ENCODE measurements at places on chromosomes 11 and 22. TPM values are rescaled to one million over a fixed set of nuclear protein-coding genes. Genes with fewer than 3 reads are reported as not detected.

The PKDREJ gene
- total RNA-seq = not detected

DNA sequence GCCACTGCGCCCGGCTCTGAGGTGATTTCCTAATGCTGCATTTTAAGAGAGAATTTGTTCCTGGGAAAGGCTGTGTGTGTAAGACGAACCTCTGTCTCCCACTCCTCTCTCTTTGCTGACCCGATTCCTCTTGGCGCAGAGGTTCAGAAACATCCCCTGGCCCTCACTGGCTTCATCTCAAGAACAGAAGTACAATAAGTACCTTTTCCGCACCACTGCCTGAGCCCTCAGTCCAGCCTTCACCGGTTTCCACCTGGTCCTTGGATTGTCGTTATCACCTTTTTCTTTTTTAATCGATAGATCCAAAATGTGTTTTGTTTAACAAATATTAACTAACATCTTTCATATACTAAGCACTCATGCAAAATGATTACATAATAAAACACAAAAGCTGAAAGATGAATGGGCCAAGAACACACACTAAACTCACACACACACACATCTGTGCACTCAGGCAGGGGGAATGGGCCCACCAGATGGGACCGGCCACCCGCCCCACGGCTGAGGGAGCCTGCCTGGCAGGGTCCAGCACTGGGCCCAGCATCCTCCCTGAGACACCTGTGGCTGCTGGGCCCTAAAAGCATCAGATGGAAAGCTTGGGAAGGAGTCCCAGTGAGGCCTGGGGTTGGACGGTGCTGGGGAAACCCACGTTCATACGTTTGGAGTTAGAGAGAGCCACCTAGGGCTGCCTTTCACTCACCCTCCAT is 50.4 kb upstream of the A4GALT start:
- DNase-seq = no peak

The FOLR3 gene
- not detected for total RNA-seq

- DNase-seq = no peak
Measured at GRCh38 chr11:45517171-45517770, 148.2 kb downstream of the CHST1 start.

- no peak for DNase-seq
Measured at GRCh38 chr11:40281052-40281580, 1178.3 kb downstream of the LRRC4C start.

The EIF3L gene
- total RNA-seq = 518 TPM

- DNase-seq = no peak
Measured at GRCh38 chr11:133545199-133545803, 13.0 kb upstream of the OPCML start.

The OR8A1 gene
- not detected for total RNA-seq

The AQP11 gene
- total RNA-seq = 0.22 TPM

- no peak for DNase-seq
Measured at GRCh38 chr22:44188316-44188715, 7.6 kb downstream of the PARVG start.

GRCh38 chr11:92329646-92330045 is 105.0 kb downstream of the FAT3 start:
- DNase-seq = no peak

The SNX15 gene
- total RNA-seq = 11.5 TPM

Data from activated T-cell treated with anti-CD3 and anti-CD28 coated beads, Interleukin-2, amount 50 U/mL, for 4 hours (primary cell).